Activated naive CD8-positive, alpha-beta T cell treated with anti-CD3 and anti-CD28 coated beads for 36 hours (primary cell): ENCODE measurements at places on chromosomes 5 and 9.
A peak's percentile ranks its signal among the peaks of the same experiment; 100 is the strongest.

GRCh38 chr5:2921651-2922050 lies 170.2 kb upstream of the IRX2 start:
- H3K27ac ChIP-seq = no peak overlapping the region
- no peaks in the 10 kb centered on the region for H3K27me3 ChIP-seq
- DNase-seq = no peak
- H3K4me1 ChIP-seq = no peaks in the 10 kb centered on the region
- no peak overlapping the region for H3K4me3 ChIP-seq
- no peaks in the 10 kb centered on the region for H3K36me3 ChIP-seq

DNA sequence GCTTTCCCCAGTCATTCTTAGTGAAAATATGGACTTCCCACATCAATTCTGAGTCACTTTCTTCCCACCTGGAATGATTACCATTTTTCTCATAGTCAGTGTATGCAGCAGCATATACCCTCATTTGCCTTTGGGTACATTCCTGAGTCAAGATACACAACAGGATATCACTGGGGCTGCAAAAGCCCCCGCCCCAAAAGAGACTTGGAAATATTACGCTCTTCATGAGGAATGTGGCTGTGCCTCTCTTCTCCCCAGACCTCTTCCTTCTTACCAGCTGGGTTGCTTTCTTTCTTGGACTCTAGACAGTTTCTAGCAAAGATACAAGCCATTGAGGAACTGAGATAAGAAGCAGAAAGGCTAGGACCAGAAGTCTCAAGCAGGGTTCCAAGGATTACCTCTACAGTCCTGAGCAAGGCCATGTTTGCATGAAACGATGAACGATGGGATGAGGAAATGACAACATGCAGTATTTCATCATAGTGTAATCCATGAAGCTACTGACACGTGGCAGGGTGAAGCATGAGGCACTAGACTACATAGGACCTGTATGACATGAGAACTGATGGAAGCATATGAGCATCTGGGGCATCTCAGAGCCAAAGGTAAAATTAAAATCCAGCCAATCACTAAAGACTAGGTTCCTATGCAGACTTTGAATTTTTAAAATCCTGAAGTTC lies 218.1 kb downstream of the RAB3C start:
- H3K36me3 ChIP-seq = no peaks in the 10 kb centered on the region
- no peak overlapping the region for H3K4me3 ChIP-seq
- H3K27ac ChIP-seq = no peak overlapping the region
- peaks cover 8% of the 10 kb centered on the region for H3K27me3 ChIP-seq

DNA sequence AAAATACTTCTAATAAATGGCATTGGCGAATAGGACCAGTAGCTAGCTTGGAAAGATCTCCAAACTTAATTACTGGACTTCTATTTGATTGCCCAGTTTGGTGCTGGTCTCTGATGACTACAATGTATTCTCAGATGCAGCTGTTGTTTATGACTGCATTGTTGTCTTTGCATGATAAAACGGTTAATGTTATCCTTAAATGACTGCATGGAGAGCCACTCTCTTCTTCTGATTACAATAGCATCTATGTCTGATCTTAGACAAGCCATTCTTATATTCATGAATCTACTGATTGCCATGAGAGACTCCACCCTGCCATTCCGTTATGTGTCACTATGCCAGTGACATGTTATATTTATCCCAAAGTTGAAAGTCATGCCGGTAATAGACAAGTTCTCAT lies 42.9 kb upstream of the ERBIN start:
- no peaks in the 10 kb centered on the region for H3K27me3 ChIP-seq
- DNase-seq = no peak
- H3K27ac ChIP-seq = no peak overlapping the region
- H3K36me3 ChIP-seq = peaks cover 1% of the 10 kb centered on the region

GRCh38 chr9:95750725-95751519 lies 124.6 kb upstream of the ERCC6L2 start:
- peak; percentile 10 for DNase-seq
- H3K36me3 ChIP-seq = no peaks in the 10 kb centered on the region
- peaks cover 29% of the 10 kb centered on the region for H3K27me3 ChIP-seq
- H3K27ac ChIP-seq = no peak overlapping the region

DNA sequence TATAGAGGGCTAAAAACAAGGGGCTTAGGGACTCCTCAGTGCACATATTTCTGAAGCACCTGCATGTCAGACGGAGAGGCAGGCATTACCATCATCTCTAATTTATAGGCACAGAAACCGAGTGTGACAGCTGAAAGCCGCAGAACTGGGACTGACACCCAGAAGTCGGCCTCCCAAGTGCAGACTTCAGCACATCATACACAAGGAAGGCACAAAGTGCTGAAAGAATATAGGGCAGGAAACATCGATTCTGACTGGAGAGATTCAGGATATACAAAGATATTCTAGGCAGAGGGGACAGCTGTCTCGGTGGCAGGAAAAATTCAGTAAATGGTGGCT lies 11.2 kb downstream of the MRPS27 start:
- H3K4me3 ChIP-seq = peak overlapping the region; percentile 84
- H3K27ac ChIP-seq = peak overlapping the region; percentile 94
- H3K36me3 ChIP-seq = peaks cover 30% of the 10 kb centered on the region
- no peaks in the 10 kb centered on the region for H3K27me3 ChIP-seq
- peaks cover 29% of the 10 kb centered on the region for H3K4me1 ChIP-seq

DNA sequence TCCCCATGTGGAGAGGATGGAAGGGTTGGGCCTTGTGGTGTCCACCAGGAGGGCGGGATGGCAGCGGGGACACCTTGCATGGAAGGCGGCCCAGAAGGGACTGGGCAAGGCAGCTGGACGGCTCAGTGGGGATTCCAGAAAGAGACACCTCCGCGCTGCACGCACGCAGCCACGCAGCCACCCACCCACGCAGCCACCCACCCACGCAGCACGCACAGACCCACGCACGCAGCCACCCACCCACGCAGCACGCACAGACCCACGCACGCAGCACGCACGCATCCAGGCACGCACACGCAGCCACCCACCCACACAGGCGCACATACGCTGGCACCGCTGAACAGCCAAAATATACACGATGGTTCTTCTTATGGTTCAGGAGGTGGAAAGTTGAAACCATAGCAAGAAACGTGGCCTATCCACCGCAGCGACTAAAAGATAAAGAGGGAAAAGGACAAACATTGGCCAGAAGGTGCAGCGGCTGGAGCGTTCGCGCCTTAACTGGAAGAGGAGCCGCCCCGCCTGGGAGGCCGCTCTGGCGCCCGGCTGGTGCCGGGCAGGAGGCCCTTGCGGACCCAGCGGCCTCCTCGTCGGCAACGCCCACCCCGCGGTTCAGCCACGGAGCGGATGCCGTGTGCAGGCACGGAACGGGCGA lies 22.2 kb upstream of the EXOC3 start:
- no peaks in the 10 kb centered on the region for H3K27me3 ChIP-seq
- peaks cover 22% of the 10 kb centered on the region for H3K36me3 ChIP-seq
- H3K4me1 ChIP-seq = peaks cover 12% of the 10 kb centered on the region
- no peak for DNase-seq
- H3K4me3 ChIP-seq = no peak overlapping the region
- no peak overlapping the region for H3K27ac ChIP-seq

DNA sequence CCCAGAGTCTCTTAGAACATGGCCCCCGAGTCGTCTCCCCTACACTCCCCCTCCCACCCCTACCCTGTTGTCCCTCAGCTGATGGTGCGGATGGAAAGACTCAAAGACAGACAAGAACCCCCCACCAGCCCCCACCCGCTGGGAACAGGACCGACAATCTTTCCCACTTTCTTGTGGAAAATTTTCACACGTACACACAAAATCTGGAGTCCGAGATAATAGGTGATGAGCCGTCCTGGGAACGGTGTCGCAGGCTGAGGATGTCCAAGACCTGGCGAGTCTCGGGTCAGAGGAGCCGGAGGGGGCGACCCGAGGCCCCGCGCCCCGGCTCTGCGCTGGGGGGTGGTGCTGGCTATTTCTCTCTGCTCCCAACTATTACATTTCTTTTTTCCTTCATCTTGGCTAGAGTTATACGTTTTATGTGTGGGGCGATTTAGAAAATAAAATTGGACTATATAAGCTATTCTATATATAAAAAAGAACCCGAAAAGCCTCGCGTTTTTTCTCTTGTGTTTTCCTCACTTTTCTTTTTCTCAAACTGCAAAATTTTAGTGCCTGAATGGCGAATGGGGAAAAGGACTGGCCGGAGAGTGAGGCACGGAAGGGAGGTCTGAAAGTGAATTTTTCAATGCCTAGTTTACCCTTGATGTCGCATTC lies 188.8 kb downstream of the MEF2C start:
- H3K27me3 ChIP-seq = peaks cover 93% of the 10 kb centered on the region
- H3K27ac ChIP-seq = no peak overlapping the region
- peaks cover 30% of the 10 kb centered on the region for H3K4me1 ChIP-seq
- no peak overlapping the region for H3K4me3 ChIP-seq

- no peak for DNase-seq
- H3K27me3 ChIP-seq = peaks cover 37% of the 10 kb centered on the region
- H3K36me3 ChIP-seq = no peaks in the 10 kb centered on the region
- no peak overlapping the region for H3K27ac ChIP-seq
Observed at GRCh38 chr9:88528080-88528790, 6.7 kb upstream of the NXNL2 start.

- H3K36me3 ChIP-seq = peaks cover 3% of the 10 kb centered on the region
- peaks cover 31% of the 10 kb centered on the region for H3K4me1 ChIP-seq
- H3K27me3 ChIP-seq = no peaks in the 10 kb centered on the region
- no peak for DNase-seq
Observed at GRCh38 chr5:122775550-122776542, 966 bp downstream of the SNX2 start.

DNA sequence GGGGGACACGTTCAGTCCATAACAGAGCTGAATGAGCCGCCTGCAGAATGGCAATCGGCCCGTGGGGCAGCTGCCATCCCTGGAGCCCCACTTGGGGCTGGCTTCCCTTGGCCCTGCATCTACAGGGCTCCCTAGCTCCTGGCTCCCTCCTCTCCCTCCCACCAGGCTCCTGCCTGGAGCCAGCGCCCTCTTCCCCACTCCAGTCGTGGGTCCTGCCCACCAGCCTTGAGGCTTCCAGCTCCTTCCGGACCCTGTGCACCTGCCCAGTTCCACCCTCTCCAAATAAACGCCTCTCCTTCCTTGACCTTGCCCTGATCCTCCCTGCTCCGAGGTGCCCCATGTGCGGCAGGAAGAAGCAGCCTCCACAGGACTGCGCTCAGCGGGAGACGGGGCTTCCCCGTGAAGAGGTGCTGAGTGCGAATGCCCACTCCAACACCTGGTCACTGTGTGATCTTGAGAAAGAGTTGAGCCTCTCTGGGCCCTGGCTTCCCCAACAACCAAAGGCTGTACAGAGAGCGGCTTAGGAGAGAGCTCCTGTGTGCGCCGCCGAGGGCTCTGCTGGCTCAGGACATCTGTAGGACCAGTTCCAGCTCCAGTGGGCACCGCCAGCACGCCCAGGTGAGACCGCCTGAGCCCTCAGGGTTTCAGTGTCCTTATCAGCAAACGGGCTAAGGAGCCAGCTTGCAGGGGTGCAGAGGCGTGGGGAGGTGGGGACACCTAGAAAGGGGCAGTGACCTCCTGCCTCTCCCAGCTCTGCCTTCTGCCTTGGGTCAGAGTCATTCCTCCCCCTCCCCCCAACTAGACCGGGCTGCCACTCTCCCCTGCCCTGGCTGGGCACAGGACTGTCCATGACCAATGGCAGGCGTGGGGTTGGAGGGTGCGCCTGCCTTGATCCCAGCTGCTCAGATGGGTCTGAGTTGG lies 12.1 kb downstream of the C9orf50 start:
- H3K36me3 ChIP-seq = no peaks in the 10 kb centered on the region
- H3K4me3 ChIP-seq = no peak overlapping the region
- no peaks in the 10 kb centered on the region for H3K27me3 ChIP-seq
- no peak overlapping the region for H3K27ac ChIP-seq
- H3K4me1 ChIP-seq = peaks cover 23% of the 10 kb centered on the region

- H3K27ac ChIP-seq = no peak overlapping the region
- no peaks in the 10 kb centered on the region for H3K4me1 ChIP-seq
- no peaks in the 10 kb centered on the region for H3K36me3 ChIP-seq
- H3K27me3 ChIP-seq = no peaks in the 10 kb centered on the region
- no peak overlapping the region for H3K4me3 ChIP-seq
Observed at GRCh38 chr5:164145458-164145857, 640.0 kb downstream of the MAT2B start.

GRCh38 chr9:113954591-113954990 lies 78.5 kb downstream of the ZNF618 start:
- no peaks in the 10 kb centered on the region for H3K27me3 ChIP-seq
- no peak overlapping the region for H3K27ac ChIP-seq
- H3K4me3 ChIP-seq = no peak overlapping the region

GRCh38 chr9:21311889-21312288 lies 6.8 kb upstream of the IFNA5 start:
- H3K36me3 ChIP-seq = no peaks in the 10 kb centered on the region
- no peak for DNase-seq
- peaks cover 6% of the 10 kb centered on the region for H3K4me1 ChIP-seq
- H3K27ac ChIP-seq = no peak overlapping the region
- H3K4me3 ChIP-seq = no peak overlapping the region

GRCh38 chr5:16568875-16569580 lies 47.8 kb downstream of the RETREG1 start:
- no peaks in the 10 kb centered on the region for H3K27me3 ChIP-seq
- H3K36me3 ChIP-seq = peaks cover 21% of the 10 kb centered on the region
- no peak overlapping the region for H3K27ac ChIP-seq
- no peak overlapping the region for H3K4me3 ChIP-seq
- peaks cover 12% of the 10 kb centered on the region for H3K4me1 ChIP-seq

DNA sequence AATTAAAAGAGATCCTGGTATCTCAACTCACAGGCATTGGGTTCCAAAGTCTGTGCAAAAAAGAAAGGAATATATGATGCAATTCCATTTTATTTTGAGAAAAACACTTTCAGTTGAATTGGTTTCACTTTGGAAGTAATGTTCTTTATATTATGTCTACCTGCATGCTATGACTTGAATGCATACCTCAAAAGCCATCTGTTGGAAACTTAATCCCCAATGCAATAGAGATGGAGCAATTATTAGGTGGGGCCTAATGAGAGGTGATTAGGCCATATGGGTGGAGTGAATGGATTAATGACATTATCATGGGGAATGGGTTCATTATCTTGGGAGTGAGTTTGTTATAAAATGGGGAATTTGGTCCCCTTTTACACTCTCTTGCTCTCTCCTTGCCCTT lies 293.3 kb downstream of the CSNK1G3 start:
- no peaks in the 10 kb centered on the region for H3K27me3 ChIP-seq
- no peaks in the 10 kb centered on the region for H3K36me3 ChIP-seq
- no peak overlapping the region for H3K27ac ChIP-seq
- no peak for DNase-seq

DNA sequence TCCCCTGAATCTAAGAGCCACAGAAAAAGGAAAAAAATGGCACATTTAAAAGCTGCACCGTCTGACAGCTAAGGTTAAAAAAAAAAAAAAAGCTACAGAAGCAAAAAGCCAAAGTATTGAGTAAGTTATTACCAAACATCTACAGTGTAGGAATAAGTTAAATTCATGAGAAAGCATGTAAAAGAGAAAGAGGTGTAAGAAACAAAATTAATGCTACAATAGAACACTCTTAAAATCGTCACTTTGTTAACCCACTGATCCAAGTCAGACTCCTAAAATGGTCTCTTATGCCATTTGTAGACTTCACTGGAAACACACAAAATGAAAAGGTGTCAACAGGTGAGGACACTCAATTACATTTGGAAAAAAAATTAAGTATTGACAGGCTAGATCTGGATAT lies 120.2 kb downstream of the SSBP2 start:
- H3K27me3 ChIP-seq = no peaks in the 10 kb centered on the region
- H3K4me3 ChIP-seq = no peak overlapping the region
